CD8-positive, alpha-beta memory T cell (primary cell): ENCODE measurements at places on chromosomes 12 and 14.
A peak's percentile ranks its signal among the peaks of the same experiment; 100 is the strongest.

GRCh38 chr14:31884776-31885379, 192.2 kb upstream of the ARHGAP5 start:
- no peak for DNase-seq

DNA sequence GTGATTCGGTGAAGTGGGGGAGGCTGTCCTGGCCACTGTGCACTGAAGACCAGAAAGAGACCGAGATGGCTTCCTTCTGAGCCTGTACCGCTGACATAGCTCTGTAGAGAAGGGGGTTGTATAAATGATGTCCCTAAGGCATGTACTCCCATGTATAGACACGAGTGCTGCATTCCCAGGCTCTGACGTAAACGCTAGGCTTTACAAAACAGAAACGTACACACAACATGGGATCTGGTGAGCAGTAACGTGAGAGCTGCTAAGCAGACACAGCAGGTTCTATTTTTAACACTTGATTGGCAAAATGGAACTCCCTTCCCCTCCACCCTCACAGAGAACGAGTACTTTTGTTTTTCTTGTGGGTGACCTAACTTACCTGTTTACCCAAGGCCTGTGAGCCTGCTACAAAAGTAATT, 35.9 kb downstream of the ACADS start:
- DNase-seq: no peak

DNA sequence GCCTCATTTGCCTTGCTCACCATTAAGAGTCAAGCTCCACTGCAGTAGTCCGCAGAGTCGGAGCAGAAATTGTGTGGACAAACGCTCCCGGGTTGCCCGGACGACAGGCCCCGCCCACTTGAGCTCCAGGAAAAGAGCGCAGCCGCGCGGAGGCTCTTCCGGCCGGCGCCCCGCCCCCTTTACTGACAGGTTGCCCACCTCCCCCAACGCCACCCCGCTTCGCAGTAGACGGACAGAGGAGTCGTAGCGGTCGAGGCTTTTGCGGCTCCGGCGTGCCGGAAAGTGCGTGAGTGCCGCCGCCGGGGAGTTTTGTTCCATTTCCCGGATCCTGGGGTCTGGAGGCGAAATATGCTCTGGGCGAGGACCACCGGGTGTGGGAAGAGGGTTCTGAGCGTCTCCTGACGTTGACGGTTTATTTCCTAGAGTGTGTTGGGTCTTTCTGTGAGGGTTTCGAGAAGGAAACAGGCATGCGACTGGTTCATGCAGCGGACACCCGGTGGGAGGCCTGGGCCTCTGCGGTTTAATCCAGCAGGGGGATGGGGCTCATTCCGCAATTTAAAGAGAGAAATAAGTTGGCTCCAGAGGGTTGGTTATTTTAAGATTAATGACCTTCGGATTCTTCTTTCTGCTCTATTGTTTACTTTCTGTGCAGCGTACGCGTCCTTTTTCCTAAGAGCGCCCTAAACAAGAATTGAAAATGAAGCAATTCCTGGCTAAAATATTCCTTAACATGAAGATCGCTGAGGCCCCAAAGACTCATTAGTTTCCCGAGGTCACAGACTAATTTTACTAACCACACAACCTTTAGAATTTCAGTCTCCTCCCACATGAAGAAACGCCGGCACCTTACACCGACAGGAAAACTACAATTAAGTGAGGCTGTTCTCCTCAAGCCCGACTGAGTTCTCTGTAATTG, at the start of the genes DNAI7 and ETFRF1:
DNAI7 (minus strand) TSS at position 105 of the 916 bp plus-strand sequence; CDS start at position 23, 82 bp downstream.
ETFRF1 (plus strand) TSS at position 182 of the 916 bp plus-strand sequence. CDS start 8,720 bp downstream, outside the sequence.
- DNase-seq: peak; percentile 95

GRCh38 chr14:23577710-23578392, 739 bp downstream of the JPH4 start:
- no peak for DNase-seq

DNA sequence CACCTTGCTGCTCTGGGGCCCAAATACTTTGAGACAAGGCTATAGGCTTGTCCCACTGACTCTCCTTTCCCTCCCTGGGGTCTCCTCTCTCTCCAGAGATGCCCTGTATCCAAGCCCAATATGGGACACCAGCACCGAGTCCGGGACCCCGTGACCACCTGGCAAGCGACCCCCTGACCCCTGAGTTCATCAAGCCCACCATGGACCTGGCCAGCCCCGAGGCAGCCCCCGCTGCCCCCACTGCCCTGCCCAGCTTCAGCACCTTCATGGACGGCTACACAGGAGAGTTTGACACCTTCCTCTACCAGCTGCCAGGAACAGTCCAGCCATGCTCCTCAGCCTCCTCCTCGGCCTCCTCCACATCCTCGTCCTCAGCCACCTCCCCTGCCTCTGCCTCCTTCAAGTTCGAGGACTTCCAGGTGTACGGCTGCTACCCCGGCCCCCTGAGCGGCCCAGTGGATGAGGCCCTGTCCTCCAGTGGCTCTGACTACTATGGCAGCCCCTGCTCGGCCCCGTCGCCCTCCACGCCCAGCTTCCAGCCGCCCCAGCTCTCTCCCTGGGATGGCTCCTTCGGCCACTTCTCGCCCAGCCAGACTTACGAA, 3.1 kb downstream of the NR4A1 start:
- DNase-seq: no peak

- DNase-seq: no peak
These were observed 107.1 kb downstream of the PLEKHA5 start for GRCh38 chr12:19236656-19237055.

- no peak for DNase-seq
These were observed 95.5 kb upstream of the ETV6 start for GRCh38 chr12:11553871-11554533.

- DNase-seq: peak; percentile 0
These were observed 417.3 kb downstream of the SNAPC1 start for GRCh38 chr14:62179367-62180018.
